ENCODE measurements at places on chromosomes 7 and 10. TPM values are rescaled to one million over a fixed set of nuclear protein-coding genes. Genes with fewer than 3 reads are reported as not detected.
A peak's percentile ranks its signal among the peaks of the same experiment; 100 is the strongest.

The UNC5B gene
- polyA plus RNA-seq, result not detected

The TRUB1 gene
- polyA plus RNA-seq, result 13.9 TPM

DNA sequence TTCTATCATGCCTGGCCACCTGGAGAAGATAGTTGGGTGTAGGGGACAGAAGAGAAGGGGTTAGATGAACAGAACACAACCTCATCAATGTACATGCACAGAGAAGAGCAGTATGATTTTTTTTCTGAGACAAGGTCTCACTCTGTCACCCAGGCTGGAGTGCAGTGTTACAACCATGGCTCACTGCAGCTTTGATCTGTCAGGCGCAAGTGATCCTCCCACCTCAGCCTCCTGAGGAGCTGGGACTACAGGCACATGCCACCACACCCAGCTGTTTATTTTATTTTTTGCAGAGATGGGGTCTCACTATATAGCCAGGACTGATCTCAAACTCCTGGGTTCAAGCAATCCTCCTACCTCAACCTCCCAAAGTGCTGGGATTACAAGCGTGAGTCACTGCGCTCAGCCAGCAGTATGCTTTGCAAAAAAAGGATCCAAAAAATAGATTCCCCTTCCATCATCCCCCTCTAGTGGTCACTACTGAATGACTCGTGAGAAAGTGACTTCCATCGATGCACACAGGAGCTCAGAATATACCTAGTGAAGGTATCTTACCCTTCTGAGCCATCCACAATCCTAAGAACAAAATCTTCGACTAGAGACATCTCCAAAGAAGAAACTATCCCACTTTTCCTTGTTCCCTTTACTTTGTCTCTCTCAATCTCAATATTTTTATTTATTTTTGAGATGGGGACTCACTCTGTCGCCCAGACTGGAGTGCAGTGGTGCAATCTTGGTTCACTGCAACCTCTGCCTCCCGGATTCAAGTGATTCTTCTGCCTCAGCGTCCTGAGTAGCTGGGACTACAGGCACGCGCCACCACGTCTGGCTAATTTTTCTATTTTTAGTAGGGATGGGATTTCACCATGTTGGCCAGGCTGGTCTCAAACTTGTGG, 21.0 kb downstream of the ZCWPW1 start:
- DNase-seq, result peak; percentile 72

- DNase-seq, result no peak
These were observed 33.8 kb upstream of the TRIM8 start for GRCh38 chr10:102610441-102610887.

DNA sequence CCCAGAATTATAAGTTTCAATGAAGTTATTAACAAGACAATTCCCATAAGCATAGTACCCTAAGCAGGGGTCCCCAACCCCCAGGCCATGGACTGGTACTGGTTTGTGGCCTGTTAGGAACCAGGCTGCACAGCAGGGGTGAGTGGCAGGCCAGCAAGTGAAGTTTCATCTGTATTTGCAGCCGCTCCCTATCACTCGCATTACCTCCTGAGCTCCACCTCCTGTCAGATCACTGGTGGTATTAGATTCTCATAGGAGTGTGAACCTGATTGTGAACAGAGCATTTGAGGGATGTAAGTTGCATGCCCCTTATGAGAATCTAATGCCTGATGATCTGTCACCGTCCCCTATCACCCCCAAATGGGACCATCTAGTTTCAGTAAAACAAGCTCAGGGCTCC, 36.0 kb upstream of the KIAA1217 start:
- no peak for DNase-seq

GRCh38 chr7:57305192-57305748, 144.7 kb upstream of the ZNF716 start:
- no peak for DNase-seq

DNA sequence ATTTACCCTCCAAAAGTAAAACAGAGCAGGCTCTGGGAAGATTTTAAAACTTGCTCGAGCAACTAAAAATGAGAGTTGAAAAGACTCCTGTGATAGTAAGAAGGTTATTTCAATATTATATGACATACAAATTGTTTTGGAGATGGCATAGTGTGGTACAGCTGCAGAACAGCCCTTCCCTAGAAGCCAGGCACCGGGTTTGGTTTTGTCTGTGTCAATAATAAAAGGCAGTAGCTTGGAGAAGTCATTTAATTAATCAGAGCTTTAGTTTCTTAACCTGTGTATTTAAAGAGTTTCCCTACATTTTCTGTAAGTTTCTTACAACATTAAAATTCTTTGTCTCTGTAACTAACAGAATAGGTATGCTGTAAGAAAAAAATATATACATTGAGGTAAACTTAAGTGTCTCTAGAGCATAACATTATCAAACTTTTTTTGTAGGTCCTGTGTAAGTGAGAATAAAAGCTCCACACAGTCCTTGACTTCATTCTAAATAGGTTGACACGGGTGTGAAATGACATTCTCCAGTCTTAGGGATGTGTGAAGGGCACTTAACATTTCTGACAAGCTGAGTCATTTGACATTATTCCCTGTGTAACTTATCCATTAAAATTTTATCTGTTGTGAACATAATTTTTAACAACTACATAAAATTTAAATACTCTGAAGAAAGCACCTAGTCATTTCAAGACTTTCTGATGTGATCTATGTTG, 425.0 kb upstream of the ETV1 start:
- no peak for DNase-seq

- no peak for DNase-seq
These were observed 20.5 kb upstream of the DGKI start for GRCh38 chr7:137867289-137867688.

GRCh38 chr10:103692952-103693811, 162.2 kb downstream of the SH3PXD2A start:
- peak; percentile 67 for DNase-seq
